Heart right ventricle (tissue), 16 donors: ENCODE measurements at places on chromosomes 4 and X. TPM values are rescaled to one million over a fixed set of nuclear protein-coding genes. Genes with fewer than 3 reads are reported as not detected.

The MAGEA4 gene
- total RNA-seq: not detected

The IL13RA2 gene
- not detected for total RNA-seq

- no peak for DNase-seq
Observed at GRCh38 chr4:45072981-45073380, 346.6 kb upstream of the GNPDA2 start.

GRCh38 chr4:14000091-14000814 lies 372.7 kb upstream of the BOD1L1 start:
- DNase-seq: no peak

DNA sequence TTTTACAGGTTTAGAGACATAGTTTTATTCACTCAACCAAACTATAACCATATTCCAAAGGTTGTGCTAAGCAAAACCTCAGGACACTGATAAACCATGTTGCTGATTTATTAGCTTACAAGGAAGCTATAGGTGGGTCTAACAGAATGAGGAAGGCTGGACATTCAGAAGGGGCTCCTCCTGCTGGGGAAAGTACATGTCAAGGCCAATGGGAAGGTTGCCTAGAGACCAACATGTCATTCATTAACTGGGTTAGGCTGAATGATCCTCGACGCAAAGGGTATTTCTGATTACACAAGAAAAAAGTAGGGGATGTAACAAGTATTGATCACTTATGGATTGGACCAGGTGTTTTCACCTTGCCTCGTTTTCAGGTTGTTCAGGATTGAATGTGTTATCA lies 30.3 kb downstream of the SLC10A6 start:
- no peak for DNase-seq

DNA sequence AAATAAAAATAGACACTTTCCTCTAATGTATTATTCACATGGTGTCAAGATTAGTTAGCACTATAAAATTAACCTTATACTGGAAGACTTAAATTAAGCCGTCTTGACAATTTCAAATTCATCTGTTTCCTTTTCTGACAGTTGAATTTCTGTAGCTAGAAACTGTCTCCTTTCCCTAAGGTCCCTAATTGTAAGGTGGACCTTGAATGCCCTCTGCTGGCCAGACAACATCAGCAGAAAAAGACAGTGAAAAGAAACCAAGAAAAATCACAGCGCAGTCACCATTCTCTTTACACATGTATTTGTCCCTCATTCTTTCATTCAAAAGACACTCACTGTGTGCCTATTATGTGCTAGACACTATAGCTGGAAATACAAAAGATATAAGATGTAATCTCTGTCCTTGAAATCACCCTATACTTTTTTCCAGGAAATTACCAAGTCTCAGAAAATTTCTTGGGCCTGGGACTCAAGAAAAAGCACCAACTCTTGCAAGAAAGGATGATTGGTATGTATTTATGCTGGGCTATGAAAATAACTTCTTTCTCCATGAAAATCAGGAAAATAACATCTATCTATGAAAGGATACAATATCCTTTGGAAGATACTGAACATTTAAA lies 32.7 kb upstream of the AMBN start:
- peak; percentile 33 for DNase-seq
